Erythroblast (primary cell): ENCODE measurements at places on chromosomes 6 and 20.

DNA sequence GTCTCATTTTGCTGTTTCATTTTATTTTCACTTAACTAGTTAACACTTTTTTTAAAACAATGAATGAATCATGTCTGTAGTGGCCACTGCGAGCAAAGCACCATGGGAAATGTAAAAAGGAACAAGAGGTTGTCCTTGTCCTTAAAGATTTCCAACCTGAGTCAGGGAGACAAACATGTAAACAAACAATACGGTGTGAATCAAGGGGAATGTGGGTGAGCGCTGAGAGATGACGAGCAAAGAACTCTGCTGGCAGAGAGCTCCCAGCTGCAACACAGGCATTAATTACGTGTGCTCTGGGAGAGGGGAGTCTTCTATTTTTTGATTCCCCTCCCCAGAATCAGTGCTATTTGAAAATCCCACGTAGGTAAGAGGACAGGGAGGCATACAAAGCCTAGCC lies 84.3 kb downstream of the ATXN1 start:
- DNase-seq = no peak

DNA sequence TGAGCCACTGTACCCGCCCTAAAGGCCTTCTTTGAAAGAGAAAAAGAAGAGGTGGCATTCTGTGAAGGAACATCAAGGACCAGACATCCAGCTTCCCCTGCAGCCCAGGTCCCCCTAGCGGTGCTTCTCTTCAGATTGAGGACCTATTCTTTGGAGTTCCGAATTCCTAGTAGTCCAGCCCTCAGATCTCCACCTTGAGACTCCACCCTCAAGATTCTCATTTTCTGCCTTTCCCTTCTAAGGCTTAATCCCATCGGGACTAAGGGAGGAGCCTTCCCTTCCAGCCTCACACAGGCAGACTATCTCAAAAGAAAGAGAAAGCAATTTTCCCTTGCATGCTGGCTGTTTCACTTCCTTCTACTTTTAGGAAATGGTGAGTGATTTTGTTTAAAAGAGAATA lies 32.5 kb downstream of the MUC22 start:
- peak; percentile 6 for DNase-seq

GRCh38 chr6:22647719-22648118 lies 78.4 kb downstream of the HDGFL1 start:
- DNase-seq = no peak

- DNase-seq = no peak
Measured at GRCh38 chr6:116456927-116457326, 4.2 kb upstream of the CALHM6 start.

GRCh38 chr20:44561876-44562275 lies 20.5 kb upstream of the PKIG start:
- DNase-seq = no peak
